ENCODE measurements at places on chromosomes 2 and 18.

DNA sequence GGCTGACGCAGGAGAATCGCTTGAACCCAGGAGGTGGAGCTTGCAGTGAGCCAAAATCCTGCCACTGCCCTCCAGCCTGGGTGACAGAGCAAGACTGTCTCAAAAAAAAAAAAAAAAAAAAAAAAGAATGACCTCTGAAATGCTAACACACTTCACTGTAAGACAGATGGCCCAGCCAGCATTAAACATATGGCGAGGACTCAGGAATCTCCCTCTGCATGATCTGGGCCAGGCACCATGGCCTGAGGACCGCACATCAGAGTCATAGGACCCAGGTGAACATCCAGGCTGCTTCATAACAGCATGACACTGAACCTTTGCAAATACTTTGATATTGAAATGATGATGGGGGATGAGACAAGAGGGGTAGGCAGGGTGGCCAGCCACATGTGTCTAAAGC is 56.1 kb upstream of the DNMT3A start:
- DNase-seq = no peak

DNA sequence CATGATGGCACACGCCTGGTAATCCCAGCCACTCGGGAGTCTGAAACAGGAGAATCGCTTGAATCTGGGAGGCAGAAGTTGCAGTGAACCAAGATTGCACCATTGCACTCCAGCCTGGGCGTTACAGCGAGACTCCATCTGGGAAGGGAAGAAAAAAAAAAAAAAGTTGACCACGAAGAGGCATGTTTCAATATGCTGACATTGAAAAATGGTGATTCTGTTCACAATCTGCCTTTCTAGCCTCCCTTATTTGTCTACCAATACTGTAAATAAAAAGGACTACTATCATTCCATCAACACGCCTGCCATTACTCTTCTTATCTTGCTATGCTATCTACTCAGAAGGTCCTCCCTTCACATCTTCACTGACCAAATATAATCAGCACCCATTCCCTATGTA is 18.4 kb downstream of the GFPT1 start:
- no peak for DNase-seq

GRCh38 chr2:201685156-201685555 is 13.3 kb downstream of the MPP4 start:
- no peak for DNase-seq

GRCh38 chr18:13555192-13555591 is 171.2 kb downstream of the FAM210A start:
- DNase-seq = no peak

DNA sequence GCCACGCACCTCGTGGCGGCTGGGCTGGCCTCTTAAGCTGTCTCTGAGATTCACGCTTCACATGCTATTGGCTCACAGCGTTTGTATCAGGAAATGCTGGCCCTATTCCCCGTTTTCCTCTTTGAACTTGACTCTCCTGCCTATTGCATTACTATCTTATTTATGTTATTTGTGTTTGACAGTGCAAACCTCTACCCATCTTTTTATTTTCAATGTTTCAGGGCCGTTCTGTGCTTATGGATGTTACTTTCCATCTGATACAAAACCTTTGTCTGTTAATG is 149.9 kb upstream of the TWIST2 start:
- no peak for DNase-seq

DNA sequence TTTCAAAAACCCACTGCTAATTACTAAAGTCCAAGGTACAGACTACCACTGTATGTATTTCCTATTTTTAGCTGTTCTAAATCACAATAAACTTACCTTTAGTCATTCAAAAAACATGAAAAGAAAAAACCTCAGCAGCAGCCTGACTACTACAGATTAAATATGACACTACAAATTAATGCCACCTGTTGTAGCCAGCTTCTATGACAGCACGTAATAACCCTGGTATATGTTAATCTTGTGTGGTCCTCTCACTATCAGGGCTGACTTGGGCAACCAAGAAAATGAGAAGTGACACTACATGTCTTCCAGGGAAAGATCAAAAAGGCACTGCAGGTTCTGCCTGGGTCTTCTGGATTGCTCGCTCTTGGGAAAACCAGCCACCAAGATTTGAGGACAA is 90.6 kb upstream of the FAM124B start:
- no peak for DNase-seq

DNA sequence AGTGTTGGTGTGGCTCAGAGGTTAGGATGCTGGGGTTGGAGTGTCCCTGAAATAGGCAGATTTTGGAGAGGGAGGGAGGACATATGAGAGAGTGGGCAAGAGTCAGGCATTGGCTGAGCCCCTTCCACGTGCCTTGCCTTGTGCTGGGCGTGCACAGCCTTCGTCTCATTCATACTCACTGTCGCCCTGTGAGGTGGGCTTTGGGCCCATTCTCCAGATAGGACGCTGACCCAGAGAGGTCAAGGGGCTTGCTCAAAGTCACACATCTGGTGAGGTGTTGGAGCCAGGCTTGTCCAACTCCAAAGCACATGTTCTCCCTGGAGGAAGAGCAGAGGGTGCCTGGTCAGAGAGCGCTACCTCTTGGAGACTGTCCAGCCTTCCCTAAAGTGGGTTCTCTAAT is 166.8 kb downstream of the DYSF start:
- DNase-seq = no peak

DNA sequence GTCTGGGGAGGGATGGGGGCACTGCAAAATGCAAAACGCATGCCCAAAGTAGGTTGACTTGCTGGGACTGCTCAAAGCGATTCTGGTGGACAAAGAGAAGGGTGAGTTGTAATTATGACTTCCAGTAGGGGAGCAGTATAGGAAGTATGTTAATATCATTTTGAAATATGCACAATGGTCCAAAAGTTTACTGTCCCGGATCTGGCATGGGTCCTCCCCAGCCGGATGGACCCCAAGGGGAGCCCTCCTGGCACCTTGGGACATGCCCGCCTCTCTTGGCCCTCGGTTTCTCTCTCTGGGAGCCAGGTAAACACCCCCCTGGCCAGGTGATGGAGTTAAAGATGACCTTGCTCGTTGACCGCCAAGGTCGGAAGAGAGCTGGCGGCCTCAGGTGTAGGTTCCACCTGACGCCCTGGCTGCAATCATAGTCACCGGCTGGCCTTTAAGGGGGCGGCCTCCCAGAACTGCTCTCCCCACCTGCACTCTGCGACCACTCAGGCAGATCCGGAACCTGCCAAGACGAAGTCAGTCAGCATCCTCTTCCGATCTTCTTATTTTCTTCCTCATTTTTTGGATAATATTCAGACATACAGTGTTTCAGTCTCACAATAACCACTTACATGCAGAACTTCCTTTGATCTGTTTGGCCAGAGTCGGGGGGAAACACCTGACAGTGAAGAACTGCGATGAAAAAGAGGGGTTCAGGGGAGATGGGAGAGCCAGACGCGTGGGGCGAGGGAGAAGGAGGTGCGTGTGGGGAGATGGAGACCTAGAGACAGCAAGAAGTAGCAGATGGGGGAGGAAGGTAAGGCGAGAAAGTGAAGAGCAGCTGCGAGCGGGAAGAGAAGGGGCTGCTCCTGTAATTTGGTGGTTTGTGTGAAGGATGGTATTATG is 148.3 kb downstream of the MEIS1 start:
- DNase-seq = peak; percentile 67

GRCh38 chr2:128187032-128187654 is 96.1 kb downstream of the UGGT1 start:
- DNase-seq = no peak

DNA sequence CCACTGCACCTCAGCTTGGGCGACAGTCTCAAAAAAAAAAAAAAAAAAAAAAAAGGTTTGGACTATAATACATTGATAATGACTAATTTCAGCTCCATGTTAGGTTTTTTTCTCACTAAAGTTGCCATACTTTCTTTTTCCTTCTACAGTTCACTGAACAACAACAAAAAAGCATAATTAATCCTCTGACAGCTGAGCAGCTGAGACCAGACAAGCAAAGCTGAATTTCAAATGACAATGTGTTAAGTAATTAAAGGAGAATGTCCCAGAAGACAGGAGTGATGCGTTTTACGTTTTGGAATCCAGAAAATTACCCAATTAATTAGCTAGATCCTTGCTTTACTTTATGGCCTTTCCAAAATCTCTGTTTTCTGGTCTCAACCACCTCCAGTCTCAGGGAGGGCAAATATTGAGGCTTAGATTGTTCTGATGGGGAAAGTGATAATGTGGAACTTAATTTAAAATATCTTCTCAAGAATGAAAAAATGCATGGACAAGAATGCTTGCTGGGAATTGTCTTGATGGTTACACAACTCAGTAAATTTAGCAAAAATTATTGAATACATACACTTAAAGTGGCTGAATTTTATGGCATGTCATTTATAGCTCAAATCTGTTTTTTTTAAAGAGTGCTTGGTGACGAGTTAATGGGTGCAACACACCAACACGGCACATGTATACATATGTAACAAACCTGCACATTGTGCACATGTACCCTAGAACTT is 17.4 kb upstream of the RMDN2 start:
- DNase-seq = no peak

GRCh38 chr2:25833566-25833965 is 44.7 kb downstream of the ASXL2 start:
- no peak for DNase-seq

DNA sequence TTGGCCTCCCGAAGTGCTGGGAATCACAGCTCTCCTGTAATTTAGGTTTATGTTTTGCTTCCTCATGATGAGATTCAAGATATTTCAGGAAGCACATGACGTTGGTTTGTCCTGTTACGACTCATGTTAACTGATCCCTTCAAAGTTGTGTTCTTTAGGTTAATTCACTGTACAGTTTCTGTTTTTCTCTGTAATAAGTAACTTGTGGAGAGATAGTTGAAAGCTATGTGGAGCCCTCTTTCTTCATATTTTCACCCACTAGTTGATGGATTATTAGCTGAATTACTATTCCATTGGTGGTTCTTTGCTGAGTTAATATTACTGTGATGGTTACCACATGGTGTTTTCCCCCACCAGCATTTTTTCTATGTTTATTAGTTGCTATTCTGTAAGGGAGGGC is 18.3 kb upstream of the CHCHD5 start:
- DNase-seq = no peak

DNA sequence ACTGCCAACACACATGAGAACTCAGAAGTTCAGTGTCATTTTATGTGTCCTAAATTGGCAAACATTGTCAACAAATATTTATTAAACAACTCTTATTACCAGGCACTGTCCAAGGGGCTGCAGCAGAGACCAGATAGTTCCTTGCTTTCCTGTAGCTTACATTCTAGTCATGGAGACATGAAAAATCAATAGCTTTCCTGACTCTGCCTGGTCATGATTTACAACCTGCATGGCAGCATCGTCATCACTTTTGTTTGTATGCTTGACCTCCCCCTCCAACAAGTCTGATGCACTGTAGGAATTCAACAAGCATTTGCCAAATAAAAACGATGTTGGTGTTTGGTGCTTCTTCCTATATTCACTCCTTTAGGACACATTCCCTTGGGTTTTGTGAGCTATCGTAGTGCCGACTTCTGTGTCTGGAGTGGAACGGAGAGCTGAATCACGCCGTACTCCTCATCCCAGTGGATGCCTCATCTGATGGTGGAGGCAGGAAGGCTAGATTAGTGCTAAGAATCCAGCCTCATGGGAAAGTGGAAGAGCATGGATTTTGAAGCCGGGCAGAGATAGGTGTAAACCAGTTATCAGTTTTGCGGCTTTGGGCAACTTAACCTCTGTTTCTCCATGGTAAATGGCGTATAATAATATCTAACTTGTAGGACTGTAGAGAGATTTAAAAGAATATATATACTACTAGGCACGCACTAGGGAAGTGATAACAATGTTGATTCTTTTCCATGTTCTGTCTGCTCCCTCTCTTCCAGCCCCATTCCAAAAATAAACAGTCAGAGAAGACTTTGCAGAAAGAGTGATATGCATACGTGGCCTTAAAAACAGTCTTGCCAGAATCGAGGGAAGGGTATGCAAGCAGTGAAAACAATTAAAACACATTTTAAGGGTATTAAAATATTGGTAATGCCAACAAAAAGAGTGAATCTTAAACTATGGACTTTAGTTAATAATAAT is 120.5 kb upstream of the ZFP36L2 start:
- no peak for DNase-seq
